ENCODE measurements at places on chromosomes 7 and 10.

DNA sequence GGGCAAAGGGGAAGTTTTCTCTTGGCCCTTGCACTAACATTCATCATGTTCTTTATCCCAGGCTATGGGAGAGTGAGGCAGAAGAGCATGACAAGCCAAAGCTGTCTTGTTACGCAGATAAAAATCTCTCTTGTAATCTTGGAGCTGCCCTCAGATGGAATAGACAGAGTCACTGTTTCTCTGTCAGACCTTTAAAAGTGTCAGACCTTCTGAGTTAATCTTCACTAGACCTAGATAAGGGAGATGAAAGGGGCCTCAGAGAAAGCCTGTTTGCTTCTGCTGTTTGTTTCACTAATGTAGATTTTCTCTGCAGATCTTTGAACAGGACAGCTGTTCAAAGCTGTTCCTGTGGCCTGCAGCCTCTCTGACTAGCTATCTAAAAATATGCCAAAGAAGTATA is 112.9 kb downstream of the KIF20B start:
- no peak for DNase-seq

DNA sequence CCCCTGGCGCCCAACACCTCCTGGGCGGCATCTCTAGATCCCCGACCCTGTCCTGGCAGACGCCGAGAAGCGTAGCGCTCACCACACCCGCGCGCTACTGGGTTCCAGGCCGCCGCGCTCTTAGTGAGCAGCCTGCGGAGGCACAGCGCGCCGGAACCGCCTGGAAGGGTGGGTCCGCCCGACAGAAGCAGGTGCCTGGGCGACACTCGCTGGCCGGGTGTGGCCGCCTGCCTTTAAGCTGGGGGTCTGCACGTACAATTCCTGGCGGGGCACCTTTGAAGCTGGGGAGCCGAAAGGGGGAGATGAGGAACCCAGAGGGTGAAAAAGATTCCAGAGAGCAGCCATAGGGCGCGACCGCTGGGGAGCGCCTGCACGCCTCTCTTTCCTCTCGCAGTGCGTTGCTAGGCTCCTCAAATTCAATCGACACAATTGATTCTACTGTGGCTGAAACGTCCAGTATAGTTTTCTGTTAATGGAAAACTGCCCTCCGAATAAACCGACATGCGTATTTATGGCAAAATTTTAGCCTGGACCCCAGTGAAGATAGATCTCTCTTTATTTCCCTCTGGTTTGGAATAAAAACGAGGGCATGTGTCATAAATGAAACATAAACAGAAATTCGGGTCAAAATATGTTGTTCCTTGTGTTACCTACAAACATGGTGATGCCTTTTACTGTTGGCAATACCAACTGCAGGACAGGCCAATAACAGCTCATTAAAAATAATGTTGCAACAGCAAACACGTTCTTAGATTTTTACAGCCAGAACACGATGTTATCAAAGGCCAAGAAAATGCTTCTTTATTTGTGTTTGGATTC is 4.6 kb downstream of the HMX3 start:
- DNase-seq = no peak

DNA sequence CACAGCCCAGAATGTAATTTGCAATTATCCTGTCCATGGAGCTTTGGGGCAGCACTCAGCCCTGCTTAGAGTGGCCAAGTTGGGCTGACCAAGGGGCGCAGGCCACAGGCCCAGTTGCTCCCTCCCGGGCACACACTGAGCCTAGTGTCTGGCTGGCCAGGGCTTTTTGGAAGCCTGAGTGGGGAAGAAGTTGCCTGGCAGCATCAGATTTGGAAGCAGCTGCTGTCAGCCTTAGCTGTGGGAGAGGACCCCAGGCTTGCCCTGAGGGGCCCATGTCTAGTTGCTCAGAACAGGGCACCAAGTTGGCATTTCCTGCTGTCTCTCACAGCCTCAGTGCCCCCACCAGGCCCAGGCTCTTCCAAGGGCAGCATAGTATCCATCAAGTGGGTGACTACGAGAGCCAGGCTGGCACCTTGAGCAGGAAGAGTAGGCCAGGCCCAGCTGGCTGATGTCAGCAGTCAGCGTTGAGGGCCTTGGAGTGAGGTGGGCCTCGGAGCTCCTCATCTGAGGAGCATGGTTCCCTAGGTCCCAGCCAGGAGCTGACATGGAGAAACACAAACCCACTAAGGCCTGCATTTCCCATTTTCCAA is 14.4 kb downstream of the ANTXRL start:
- no peak for DNase-seq

GRCh38 chr7:150358988-150359621 is 9.5 kb upstream of the REPIN1 start:
- no peak for DNase-seq

- DNase-seq = no peak
Observed at GRCh38 chr10:123354521-123354920, 200.3 kb downstream of the BUB3 start.
